ENCODE measurements at places on chromosomes 7 and 10. TPM values are rescaled to one million over a fixed set of nuclear protein-coding genes. Genes with fewer than 3 reads are reported as not detected.
A peak's percentile ranks its signal among the peaks of the same experiment; 100 is the strongest.

- DNase-seq: peak; percentile 15
Observed at GRCh38 chr10:36423821-36424248, 701.6 kb upstream of the ANKRD30A start.

DNA sequence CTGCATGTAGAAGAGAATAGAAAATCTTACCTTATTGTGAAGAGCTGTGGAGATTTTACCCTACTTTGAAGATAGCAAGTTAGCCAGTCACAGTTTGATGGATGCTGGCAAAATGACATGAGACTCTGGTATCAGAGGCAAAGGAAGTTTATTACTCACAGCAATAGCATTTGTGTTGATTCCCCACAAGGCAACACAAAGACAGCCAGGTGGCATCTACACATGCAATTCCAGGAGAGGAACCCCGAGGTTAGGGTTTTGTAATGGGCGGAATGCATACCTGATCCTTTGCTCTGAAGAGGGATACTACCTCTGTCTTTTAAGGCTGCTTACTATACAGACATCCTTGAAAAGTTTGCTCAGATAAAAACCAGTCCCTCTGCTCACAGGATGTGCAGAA, 59.5 kb downstream of the AHR start:
- DNase-seq: no peak

ZNF853 gene
- 5.6 TPM for total RNA-seq

TUBB8 gene
- 0.29 TPM for total RNA-seq

- DNase-seq: no peak
Observed at GRCh38 chr10:92207061-92207460, 83.8 kb downstream of the CPEB3 start.

HTR5A gene
- not detected for total RNA-seq

- no peak for DNase-seq
Observed at GRCh38 chr10:70115948-70116682, 16.5 kb downstream of the AIFM2 start.

- peak; percentile 23 for DNase-seq
Observed at GRCh38 chr7:31744294-31744874, 57.4 kb downstream of the PPP1R17 start.

DNA sequence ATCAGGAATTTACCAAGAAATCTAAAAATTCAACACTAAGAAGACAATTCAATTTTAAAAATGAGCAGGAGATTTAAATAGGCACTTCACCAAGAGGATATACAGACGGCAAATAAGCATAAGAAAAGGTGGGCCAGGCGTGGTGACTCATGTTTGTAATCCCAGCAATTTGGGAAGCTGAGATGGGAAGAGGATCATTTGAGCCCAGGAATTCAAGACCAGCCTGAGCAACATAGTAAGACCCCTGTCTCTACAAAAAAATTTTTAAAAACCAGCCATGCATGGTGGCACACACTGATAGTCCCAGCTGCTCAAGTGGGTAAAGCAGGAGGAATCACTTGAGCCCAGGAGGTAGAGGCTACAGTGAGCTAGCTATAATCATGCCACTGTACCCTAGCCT, 3.5 kb upstream of the AKR1D1 start:
- DNase-seq: no peak

NUP205 gene
- total RNA-seq: 91.6 TPM

TLL2 gene
- 3.3 TPM for total RNA-seq

DNA sequence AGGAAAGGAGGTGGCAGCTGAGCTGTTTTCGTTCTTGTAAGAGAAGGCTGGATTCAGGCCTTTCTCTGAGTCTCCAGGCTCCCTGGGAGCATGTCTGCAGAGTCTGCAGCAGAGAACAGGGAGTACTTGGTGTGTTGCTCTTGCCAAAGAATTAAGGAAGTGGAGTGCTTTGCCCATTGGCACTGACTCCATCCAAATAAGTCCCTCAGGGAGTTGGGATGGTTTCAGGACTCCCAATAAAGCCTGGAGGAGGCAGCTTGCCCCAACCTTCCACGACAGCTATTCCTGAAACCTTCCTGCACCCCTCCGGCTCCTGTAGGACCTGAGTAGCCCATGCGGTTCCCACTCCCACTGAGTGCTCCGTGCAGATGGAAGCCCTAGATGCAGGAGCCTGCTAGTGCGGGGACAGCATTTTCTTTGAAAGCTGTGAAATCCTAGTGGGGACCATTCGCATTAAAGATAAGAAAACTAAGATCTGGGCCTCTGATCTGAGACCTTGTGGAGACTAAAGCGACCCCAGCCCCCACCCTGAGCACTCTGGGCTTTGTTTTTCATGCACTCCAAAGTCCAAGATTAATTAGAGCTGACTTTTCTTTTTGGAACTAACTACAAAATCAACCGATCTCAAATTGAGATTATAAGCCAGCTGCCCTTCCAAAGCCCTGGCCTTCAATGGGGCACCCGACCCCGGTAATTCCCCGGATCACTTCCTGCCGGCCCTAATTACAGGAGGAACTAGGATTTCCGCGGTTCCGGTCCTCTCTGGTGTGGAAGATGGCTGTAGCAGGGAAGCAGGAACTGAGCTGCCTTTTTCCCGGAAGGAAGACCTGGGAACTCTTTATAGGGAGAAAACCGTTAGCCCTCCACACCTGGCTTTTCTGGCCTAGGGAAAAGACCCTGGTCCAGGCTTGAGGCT, 110.2 kb downstream of the COL13A1 start:
- no peak for DNase-seq

CCL24 gene
- not detected for total RNA-seq

SLC26A5 gene
- total RNA-seq: not detected

- DNase-seq: no peak
Observed at GRCh38 chr10:103895411-103896186, 22.4 kb downstream of the STN1 start.

TMEM270 gene
- total RNA-seq: not detected

DNA sequence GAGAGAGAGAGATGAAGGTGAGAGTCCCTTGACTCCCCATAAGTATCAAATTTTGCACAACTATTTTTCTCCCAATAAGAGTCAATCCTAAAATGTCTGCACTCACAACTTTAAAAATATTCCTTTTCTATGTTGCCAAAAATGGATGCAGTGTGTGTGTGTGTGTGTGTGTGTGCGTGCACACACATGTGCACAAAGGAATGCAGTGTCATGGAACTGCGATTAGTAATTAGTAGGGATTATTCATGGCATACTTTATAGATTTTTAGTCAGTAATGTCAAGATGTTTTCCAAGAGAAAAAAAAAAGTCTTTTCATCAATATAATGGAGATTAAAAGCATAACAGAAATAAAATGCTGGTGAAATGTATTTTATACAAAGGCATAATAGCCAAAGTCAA, 179.1 kb upstream of the LRRTM3 start:
- no peak for DNase-seq

- DNase-seq: no peak
Observed at GRCh38 chr10:43212043-43212721, 54.7 kb downstream of the RASGEF1A start.

DYNC1I1 gene
- total RNA-seq: 0.06 TPM

PALD1 gene
- total RNA-seq: 3.5 TPM

- DNase-seq: no peak
Observed at GRCh38 chr10:87523731-87524130, 19.0 kb downstream of the MINPP1 start.

GRCh38 chr7:141073173-141073640, 657 bp upstream of the TMEM178B start:
- no peak for DNase-seq

DNA sequence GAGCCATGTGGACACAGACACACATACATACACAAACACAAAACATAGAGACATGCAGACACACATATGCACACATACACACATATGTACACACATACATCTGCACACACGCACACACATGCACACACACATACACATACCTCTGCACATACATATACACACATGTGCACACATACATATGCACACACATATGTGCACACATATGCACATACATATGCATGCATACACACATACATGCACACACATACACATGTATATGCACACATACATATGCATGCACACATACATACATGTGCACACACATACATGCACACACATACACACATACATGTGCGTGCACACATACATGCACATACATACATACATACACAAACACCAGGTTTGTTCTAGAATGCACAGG, 236.3 kb upstream of the FOXK1 start:
- no peak for DNase-seq

ABCA13 gene
- total RNA-seq: 1.7 TPM

TRIM73 gene
- total RNA-seq: 0.14 TPM

GRCh38 chr10:58347967-58348366, 13.2 kb downstream of the UBE2D1 start:
- no peak for DNase-seq

DNA sequence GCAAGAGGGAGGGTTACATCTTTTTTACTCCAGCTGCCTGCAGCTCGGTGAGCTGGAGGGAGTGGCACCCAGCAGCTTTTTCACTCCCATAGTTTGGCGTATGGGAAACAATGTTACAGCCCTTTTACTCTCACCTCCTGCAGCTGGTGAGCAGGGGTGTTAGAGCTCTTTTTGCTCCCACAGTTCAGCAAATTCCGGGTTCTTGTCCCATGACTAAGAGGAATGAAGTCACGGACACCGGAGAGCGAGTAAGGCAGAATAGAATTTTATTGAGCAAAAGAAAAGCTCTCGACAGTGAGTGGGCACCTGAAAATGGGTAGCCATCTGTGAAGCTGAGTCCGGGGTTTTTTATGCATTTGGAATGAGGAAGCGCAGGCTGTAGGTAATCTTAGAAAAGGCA, 446.6 kb downstream of the GFRA1 start:
- DNase-seq: no peak

DNA sequence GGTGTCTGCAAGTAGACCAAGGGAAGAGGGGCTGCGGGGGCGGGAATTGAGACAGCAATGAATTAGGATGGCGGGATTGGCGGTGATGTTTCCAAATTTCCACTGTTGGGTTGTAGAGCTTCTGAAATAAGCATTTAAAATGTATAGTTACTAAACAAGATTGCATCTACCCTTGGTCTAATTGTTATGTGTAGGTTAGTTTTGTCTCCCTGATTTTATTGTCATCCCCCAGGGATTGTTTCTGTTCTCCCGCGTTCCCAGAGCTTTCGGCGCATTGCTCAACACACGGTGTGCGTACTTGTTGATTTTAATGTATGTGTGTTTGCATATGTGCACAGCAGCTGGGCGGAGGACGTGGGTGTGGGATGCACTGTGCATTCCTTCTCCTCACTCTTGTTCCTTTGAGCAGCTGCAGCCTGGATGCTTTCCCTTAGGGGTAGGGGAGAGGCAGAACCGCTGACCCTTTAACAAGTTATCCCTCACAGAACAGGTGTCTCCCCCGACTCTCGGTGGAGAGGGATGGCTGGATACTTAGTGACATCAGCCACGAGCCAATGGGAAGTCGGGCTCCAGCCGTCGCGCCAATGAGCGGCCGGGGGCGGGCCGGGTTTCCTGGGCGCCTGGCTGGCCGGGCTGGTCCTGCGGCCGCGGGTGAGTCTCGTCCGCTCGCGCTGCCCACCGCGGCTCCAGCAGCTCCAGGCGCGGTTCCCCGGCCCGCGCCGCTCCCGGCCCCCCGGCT, at the start of gene TSPAN33:
Gene TSPAN33 (plus strand): TSS at position 613 of the 739 bp plus-strand sequence. CDS start 274 bp downstream, outside the sequence.
- no peak for DNase-seq

GRCh38 chr10:21530641-21531040, 3.4 kb upstream of the MLLT10 start:
- DNase-seq: no peak

TMEM176A gene
- total RNA-seq: not detected

DNA sequence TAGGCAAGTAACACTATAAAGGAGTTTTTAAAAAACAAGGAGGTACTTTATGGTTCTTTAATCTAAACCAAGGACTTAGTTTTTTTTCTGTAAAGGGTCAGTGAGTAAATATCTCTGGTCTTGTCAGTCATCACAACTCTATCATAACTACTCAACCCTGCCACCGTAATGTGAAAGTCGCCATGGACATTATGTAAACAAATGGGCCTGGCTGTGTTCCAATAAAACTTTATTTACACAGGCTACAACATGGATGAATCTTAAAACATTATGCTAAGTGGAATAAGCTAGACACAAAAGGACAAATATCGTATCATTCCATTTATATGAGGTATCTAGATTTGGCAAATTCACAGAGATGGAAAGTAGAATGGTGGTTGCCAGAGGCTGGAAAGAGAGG, 60.8 kb upstream of the SP4 start:
- no peak for DNase-seq

- no peak for DNase-seq
Observed at GRCh38 chr7:25852211-25852938, 299.6 kb upstream of the NFE2L3 start.

GRCh38 chr10:74135452-74135851, 15.2 kb downstream of the AP3M1 start:
- DNase-seq: no peak

SHH gene
- total RNA-seq: 4.4 TPM

DNA sequence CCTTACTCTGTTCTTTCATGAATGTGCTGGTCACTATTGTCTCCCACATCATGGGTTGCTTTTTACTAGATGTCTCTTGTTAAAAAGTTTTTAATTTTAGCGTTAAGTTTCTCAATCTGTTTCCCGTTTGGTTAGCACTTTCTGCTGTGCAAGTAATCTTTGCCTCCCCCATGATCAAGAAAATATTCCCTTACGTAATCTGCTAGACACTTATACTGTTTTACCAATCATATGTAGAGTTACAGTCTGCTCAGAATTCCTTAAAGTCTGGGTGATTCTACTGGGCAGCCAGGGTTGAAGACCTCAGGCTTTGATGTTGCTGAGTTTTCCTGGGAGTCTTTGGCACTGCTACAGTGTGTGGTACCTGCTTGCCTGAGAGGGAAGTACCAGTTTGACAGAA, 38.2 kb upstream of the RPA3 start:
- no peak for DNase-seq

- DNase-seq: no peak
Observed at GRCh38 chr7:68547181-68547580, 1051.1 kb upstream of the AUTS2 start.

AMZ1 gene
- 0.22 TPM for total RNA-seq

- DNase-seq: no peak
Observed at GRCh38 chr10:4177791-4178190, 392.8 kb upstream of the KLF6 start.

NPFFR1 gene
- 0.14 TPM for total RNA-seq

HOXA11 gene
- 10.7 TPM for total RNA-seq

ITPRID1 gene
- not detected for total RNA-seq

GRCh38 chr10:65710306-65710705, 1215.5 kb upstream of the LRRTM3 start:
- DNase-seq: no peak

- no peak for DNase-seq
Observed at GRCh38 chr10:110446954-110447608, 50.6 kb upstream of the DUSP5 start.

GRCh38 chr10:95814011-95814727, 58.2 kb downstream of the ENTPD1 start:
- DNase-seq: no peak

CPN1 gene
- total RNA-seq: not detected

- DNase-seq: no peak
Observed at GRCh38 chr10:46556515-46557318, at the start of gene GPRIN2. Gene GPRIN2, minus strand, starts transcription at chr10:46556658. Its CDS starts 5,922 bp downstream, at chr10:46550736.

GPR141 gene
- total RNA-seq: not detected

- DNase-seq: no peak
Observed at GRCh38 chr10:132793871-132794849, 8.2 kb upstream of the NKX6-2 start.

- peak; percentile 66 for DNase-seq
Observed at GRCh38 chr7:68706291-68706690, 892.0 kb upstream of the AUTS2 start.

CYP2E1 gene
- 0.17 TPM for total RNA-seq

All from epithelial cell of proximal tubule (primary cell).